ENCODE measurements at places on chromosomes 6 and 20. TPM values are rescaled to one million over a fixed set of nuclear protein-coding genes. Genes with fewer than 3 reads are reported as not detected.
A peak's percentile ranks its signal among the peaks of the same experiment; 100 is the strongest.

The ERVFRD-1 gene
- polyA plus RNA-seq: not detected

- no peak for DNase-seq
Observed at GRCh38 chr6:91328241-91328640, 741.4 kb upstream of the MAP3K7 start.

- DNase-seq: peak; percentile 94
Observed at GRCh38 chr20:31968291-31969126, 558 bp downstream of the XKR7 start.

DNA sequence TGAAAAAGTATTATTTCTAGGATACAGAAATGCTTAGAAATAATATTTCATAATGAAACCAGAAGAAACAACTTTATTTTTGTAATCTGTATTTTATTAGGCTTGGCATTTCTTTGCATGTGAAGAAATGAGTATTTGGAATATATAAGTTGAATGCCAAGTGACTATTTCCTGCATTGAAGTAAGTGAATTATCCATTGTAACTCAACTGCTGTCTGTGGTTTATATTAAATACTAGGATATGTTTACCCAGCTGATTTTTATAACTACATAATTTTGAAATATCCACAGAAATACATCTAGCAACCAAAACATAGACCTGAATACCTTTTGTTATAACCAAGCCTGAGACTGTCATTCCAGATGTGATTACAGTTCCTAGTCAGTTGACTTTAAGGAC, 207.6 kb downstream of the THBS2 start:
- no peak for DNase-seq
